CD4-positive, alpha-beta T cell (primary cell): ENCODE measurements at places on chromosomes 13 and 19.

- DNase-seq = no peak
Observed at GRCh38 chr19:54392105-54392504, 23.2 kb upstream of the TTYH1 start.

- DNase-seq = no peak
Observed at GRCh38 chr19:55581145-55581822, 636 bp upstream of the ZNF579 start.

GRCh38 chr13:42283574-42283973 lies 11.6 kb downstream of the AKAP11 start:
- DNase-seq = no peak

- DNase-seq = no peak
Observed at GRCh38 chr19:10289836-10290356, at the start of gene ICAM5. Gene ICAM5, plus strand, starts transcription at chr19:10289952. Its CDS starts 92 bp downstream, at chr19:10290044.

GRCh38 chr19:50500060-50500752 lies 10.8 kb downstream of the JOSD2 start:
- no peak for DNase-seq

DNA sequence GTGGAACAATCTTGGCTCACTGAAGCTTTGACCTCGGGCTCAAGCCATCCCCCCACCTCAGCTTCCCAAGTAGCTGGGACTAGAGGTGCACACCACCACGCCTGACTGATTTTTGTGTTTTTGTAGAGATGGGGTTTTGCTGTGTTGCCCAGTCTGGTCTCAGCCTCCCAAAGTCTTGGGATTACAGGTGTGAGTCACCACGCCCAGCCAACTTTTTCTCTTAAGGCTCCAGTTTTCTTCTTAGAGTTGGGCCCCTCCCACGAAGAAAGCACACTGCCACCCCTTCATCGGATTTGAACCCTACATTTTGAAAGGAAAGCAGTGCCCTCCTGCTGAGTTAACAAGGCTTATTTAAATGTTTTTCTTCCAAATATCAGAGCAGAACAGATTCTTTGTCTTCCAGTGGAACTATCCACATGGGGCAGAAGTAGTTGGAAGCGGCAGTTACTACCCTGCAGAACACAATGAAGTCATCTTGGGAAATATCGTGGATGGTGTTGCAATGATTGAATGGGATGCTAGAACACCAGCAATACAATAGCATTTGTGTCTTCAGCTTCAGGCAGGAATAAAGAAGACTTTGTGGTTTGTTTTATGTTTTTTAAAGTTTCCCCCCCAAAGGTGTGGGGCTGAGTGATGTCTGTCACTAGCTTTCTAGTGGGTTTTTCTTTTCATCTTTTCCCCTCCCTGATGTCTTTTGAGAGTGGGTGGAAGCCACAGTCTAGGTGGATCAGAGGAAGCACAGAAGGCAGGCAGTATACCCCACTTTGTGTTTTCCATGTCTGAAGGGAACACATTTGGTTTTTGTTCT lies 8.9 kb downstream of the ACTN4 start:
- peak; percentile 81 for DNase-seq

- DNase-seq = no peak
Observed at GRCh38 chr13:76773448-76774094, 112.6 kb downstream of the KCTD12 start.

GRCh38 chr13:103354171-103354570 lies 288.0 kb upstream of the SLC10A2 start:
- DNase-seq = no peak

DNA sequence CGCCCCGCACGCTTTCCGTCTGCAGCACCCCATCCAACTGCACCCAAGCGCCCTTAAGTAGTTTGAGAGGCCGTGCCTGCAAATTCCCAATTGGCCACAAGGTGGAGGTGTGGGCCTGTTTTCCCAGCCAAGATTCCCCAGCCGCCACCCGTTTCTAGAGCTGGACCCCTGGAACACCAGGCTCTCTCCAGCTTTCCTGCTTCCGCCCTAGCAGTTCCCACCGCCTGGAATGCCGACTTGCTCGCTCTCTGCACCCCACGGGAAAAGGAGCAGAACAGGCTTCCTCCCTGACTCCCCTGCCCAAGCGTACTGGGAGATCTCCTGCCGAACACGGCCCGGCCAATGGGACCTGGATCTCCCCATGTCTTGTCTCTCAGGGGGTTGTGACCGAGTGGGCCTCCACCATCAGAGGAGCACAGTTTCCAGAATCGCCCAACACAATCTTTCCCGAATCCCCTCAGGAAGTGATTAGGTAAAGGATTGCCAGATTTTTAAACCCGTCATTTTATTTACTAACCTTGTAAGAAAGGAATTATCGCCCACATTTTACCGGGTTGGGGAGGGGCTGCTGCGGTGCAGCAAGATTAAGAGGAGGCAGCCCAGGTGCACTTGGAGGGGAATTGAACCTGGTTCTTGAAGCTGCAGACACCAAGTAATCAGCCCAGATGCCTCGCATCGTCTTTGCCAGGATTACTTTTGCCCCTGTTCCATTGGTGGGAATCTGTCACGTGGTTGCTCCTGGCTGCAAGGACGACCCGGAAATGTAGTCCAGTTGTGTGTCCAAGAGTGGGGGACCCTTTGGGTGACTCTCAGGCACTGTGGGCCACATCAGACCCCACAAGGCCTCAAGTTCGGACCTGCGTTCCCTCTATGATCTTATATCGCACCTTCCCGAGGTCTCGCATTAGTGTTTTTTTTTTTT lies 3.5 kb upstream of the NAPSA start:
- DNase-seq = peak; percentile 70

DNA sequence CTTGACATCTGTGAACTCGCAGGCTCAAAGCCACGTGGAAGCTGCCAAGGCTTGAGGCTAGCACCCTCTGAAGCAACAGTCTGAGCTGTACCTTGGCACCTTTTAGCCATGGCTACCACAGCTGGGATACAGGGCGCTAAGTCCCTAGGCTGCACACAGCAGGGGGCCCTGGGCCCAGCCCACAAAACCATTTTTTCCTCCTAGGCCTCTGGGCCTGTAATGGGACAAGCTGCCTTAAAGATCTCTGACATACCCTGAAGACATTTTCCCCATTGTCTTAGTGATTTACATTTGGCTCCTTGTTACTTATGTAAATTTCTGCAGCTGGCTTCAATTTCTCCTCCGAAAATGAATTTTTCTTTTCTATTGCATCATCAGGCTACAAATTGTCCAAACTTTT lies 455.9 kb downstream of the TDRD3 start:
- DNase-seq = no peak
